GM10248 (cell line): ENCODE measurements at places on chromosomes 5 and 9.

GRCh38 chr9:77729177-77729576 lies 81.1 kb upstream of the GNA14 start:
- DNase-seq: no peak

GRCh38 chr5:54603372-54603771 lies 85.8 kb downstream of the SNX18 start:
- DNase-seq: no peak

DNA sequence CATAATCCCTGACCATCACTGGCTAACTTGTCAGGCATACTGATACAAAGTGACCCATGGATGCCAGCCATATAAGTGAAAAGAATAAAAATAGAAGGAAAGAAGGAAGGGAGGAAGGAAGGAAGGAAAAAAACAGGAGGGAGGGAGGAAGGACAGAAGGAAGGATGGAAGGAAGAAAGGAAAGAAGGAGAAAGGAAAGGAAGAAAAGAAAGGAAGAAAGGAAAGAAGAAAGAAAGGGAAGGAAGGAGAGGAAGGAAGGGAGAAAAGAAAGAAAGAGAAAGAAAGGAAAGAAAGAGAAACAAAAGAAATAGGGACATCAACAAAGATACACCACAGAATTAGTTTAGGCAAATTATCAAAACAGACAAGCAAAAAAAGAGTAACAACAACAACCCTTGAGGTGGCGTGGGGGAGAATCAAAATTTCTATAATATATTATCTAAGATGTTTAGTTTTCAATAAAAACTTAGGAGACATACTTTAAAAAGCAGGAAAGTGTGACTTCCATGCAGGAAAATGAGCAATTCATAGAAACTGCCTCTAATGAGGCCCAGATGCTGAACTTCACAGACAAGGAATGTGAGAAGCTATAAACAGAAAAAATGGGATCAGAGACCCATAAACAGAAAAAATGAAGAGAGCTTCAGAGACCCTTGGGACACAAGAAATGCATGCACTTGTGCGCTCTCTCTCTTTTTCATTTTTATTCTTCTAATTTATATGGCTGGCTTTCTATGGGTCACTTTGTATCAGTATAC lies 96.1 kb upstream of the NFIL3 start:
- no peak for DNase-seq

- no peak for DNase-seq
Observed at GRCh38 chr9:70641631-70642030, 227.2 kb upstream of the KLF9 start.

DNA sequence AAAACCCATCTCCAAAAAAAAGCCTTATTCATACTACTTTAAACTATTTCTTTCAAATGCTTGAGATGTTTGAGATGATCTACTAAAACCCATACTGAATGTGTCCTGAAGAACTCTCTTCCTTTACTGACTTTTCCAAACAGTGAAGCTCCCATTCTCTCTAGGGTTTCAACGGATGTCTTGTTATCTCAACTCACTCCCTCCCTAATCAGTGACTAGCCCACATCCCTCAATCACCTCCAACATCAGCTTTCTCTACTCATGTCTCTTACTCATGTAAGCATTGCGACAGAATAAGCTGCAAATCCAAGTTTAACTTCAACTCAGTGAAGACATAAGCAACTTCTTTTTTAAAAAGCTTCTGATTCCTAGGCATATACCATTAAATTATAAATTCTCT lies 42.1 kb downstream of the WDR41 start:
- DNase-seq: no peak

GRCh38 chr5:4533457-4534105 lies 606.5 kb upstream of the ADAMTS16 start:
- no peak for DNase-seq

GRCh38 chr9:13491493-13492424 lies 212.3 kb upstream of the MPDZ start:
- DNase-seq: no peak

- DNase-seq: no peak
Observed at GRCh38 chr9:121206516-121207370, 5.1 kb upstream of the RAB14 start.

DNA sequence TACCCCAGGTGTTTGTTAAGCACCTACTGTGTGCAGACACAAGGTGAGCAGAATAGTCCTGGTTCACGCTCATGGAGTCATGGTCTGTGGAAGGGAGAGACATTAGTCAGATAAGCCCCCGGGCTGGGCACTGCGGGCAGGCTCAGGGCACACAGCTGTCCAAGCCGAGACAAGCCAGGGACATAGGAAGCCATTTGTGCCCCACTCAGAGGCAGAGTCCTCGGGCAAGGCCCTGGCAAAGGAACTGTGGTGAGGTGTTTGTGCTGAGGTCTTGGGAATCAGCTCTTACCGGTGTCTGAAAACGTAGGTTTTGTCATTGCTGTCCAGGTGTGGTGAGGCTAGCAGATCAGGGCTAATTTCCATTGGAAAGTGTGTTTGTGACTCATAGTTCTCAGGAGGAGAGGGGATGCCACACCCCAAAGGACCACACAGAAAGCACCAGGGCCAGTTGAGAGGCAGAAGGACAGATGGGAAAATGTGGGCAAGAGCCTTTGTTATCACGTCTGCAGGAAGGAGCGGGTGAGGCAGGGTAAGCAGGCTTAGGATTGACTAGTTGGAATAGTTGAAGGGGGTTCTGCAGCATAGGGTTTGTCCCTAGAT lies 46.1 kb upstream of the NEURL1B start:
- no peak for DNase-seq

GRCh38 chr5:1129711-1130055 lies 17.8 kb upstream of the SLC12A7 start:
- DNase-seq: no peak

DNA sequence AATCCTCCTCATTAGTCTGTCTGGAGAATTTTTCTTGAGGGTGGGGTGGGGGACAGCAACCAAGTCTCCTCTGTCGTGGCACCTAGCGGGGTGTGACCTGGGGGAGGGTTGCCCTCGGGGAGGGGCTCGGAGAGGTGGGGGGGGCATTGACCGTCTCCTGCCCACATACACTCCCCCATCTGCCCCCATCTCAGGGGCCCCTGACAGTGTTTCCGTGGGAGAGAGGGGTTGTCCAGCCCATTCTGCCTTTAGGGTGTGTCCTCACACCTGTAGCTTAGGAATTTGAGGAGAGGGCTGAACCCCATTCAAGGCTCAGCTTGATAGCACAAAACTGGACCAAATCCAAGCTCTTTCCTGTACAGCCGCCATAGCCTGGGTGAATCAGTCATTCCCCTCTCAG lies 5.9 kb upstream of the CXXC5 start:
- DNase-seq: no peak

GRCh38 chr9:75811692-75812091 lies 78.8 kb upstream of the PCSK5 start:
- DNase-seq: no peak

DNA sequence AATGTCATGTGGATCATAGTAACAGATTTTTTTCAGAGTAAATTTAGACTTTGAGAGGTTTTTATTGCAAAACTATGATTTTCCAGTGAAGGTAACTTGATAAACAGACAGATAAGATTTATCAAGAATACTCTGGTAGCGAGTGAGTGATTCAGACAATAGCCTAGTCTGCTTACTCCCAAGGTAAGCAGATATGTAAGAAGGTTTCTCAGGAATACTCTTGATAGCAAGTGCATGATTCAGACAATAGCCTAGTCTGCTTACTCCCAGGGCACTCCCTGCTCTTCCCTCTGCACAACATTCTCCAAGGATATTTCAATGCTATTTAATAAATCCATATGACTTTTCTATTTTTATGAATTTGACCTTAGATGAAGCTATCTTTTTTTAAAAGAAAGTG lies 1881.5 kb downstream of the EFNA5 start:
- no peak for DNase-seq

- peak; percentile 85 for DNase-seq
Observed at GRCh38 chr9:131590907-131591844, 45.9 kb downstream of the PRRT1B start.

DNA sequence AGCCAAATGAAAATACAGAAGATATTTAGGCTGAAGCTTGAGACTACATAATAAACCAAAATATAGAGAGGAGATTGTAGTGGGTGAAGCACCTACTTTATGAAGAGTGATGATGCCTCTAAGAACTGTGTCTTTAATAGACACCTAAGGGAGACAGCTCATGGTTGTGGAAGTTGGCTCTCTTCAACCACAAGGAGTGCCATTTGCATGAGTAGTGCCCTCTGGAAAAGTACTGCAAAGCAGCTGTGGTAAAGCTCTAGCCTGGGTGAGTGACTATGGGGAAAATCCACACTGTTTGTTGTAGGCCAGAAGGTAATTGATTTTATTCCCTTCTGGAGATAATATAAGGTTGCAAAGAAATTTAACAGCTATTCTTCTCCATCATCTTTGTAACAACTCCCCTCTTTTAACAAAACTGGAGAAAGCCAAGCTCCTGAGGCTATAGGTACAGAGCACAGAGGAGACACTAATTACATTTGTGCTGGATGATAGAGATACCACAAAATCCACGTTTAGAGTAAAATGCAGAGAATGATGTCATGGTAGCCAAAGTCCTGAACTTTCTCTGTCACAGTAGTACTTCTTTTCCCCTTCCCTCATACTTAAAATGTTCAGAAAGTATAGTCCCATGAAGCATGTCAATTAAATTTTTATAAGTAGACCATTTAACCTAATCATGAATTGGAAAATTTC lies 122.8 kb downstream of the STARD4 start:
- DNase-seq: no peak

GRCh38 chr9:129068990-129069861 lies 11.7 kb upstream of the DOLPP1 start:
- DNase-seq: peak; percentile 57

GRCh38 chr9:113933671-113934070 lies 57.6 kb downstream of the ZNF618 start:
- no peak for DNase-seq

GRCh38 chr9:93464395-93464794 lies 11.0 kb upstream of the FAM120AOS start:
- peak; percentile 23 for DNase-seq

DNA sequence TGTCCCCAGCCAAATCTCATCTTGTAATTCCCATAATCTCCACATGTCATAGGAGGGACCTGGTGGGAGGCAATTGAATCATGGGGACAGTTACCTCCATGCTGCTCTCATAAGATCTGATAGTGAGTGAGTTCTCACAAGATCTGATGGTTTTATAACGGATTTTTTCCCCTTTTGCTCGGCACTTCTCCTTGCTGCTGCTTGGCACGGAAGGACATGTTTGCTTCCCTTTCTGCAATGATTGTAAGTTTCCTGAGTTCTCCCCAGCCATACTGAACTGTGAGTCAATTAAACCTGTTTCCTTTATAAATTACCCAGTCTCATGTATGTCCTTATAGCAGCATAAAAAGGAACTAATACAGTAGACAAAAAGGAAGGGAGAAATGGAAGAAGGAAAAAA lies 76.7 kb upstream of the CCNG1 start:
- no peak for DNase-seq

- no peak for DNase-seq
Observed at GRCh38 chr9:87594194-87594593, 96.5 kb downstream of the DAPK1 start.

DNA sequence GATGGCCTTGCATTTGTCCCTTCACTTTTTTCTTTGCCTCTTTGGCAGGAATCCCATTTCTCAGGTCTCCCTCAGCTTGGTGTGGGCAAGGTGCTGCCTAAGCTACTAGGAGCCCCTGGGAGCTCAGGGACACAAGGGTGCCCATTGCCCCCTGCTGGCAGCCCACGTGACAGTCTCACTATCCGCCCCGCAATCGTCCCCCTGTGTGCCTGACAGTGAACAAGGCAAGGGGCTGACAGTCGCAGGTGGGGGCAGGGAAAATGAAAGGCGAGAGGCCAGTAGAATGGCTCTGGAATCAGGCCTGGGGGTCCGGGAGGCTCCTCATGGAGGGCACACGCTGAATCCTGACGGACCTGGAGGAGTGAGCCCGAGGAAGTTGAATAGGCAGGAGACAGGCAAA lies 2.0 kb upstream of the PCDH12 start:
- peak; percentile 26 for DNase-seq

GRCh38 chr5:36552651-36553393 lies 53.6 kb upstream of the SLC1A3 start:
- DNase-seq: no peak

DNA sequence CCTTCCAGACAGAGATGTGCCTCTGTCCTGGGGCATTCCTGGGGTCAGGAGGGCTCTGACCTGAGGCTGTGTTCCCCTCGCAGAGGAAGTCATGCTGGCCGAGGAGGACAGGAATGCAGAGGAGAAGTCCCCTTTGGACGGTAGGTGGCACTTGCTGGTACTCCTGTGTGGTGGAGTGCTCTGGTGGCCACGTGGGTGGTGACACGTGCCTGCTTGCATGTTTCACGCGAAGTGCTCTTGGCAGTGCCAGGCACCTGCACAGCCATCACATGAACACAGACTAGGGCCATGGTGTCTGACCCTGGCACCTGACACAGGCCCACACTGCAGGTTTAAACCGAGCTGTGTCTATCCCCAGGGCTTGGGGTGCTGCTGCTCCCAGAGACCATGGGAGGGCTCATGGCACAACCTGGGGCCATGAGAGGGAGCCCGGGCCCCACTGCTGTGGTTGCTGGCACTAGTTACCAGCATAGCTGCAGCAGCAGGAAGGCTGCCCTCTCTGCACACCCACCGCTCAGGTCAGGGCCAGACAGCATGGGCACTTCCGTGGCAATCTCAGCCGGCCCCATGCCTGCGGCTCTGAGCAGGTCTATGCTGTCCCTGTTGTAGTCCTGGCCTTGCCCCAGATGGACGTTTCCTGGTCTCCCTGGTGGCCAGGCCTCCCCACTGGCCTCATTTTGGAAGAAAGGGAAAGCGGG lies 79.3 kb downstream of the CACNA1B start:
- peak; percentile 18 for DNase-seq

- DNase-seq: no peak
Observed at GRCh38 chr9:18138656-18139055, 335.3 kb upstream of the ADAMTSL1 start.

GRCh38 chr9:113290052-113290607 lies 13.0 kb downstream of the RNF183 start:
- DNase-seq: no peak

GRCh38 chr5:39205550-39205949 lies 13.8 kb downstream of the FYB1 start:
- no peak for DNase-seq

DNA sequence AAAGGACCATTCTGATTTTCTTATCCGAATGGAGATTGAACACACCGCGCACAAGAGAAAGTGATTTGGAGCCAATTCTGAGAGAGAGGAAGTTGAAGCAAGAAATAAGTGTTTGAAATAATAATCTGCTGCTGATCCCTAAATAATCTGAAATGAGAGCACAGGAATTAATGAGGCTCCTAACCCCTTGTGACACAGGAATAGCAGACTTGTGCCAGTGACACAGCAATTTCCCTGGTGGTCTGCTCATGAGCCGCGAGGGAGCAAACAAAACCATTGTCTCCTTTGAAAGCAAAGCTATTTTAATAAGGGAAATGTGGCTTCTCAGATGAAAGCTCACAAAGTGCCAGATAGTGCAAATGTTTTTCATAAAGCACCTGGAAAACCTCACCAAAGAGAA lies 936.1 kb upstream of the WWC1 start:
- DNase-seq: no peak

- DNase-seq: no peak
Observed at GRCh38 chr5:66643387-66643786, 47.2 kb downstream of the MAST4 start.
